ENCODE measurements at places on chromosomes 13 and 19. TPM values are rescaled to one million over a fixed set of nuclear protein-coding genes. Genes with fewer than 3 reads are reported as not detected.

CGB1 gene
- total RNA-seq: not detected

SERTAD1 gene
- total RNA-seq: 23.8 TPM

MEIOSIN gene
- not detected for total RNA-seq

PRSS57 gene
- not detected for total RNA-seq

OR10H1 gene
- total RNA-seq: not detected

CEACAM8 gene
- total RNA-seq: not detected

ZNF177 gene
- 1.0 TPM for total RNA-seq

ODAD3 gene
- 0.32 TPM for total RNA-seq

PSG11 gene
- total RNA-seq: 0.11 TPM

UQCR11 gene
- 34.6 TPM for total RNA-seq

MIA gene
- total RNA-seq: 4.6 TPM

MYBPC2 gene
- not detected for total RNA-seq

PRODH2 gene
- not detected for total RNA-seq

RFPL4AL1 gene
- total RNA-seq: not detected

KCTD4 gene
- total RNA-seq: 4.3 TPM

ZNF28 gene
- total RNA-seq: 18.6 TPM

CBY2 gene
- not detected for total RNA-seq

ZNF428 gene
- 17.7 TPM for total RNA-seq

PTPRH gene
- total RNA-seq: 7.1 TPM

ZNF331 gene
- total RNA-seq: 19.5 TPM

KASH5 gene
- not detected for total RNA-seq

DIRAS1 gene
- total RNA-seq: 13.6 TPM

MISP3 gene
- 0.22 TPM for total RNA-seq

ADGRE2 gene
- total RNA-seq: not detected

ZNF121 gene
- total RNA-seq: 42.5 TPM

FCAR gene
- total RNA-seq: not detected

MAU2 gene
- total RNA-seq: 39.2 TPM

APC2 gene
- 0.11 TPM for total RNA-seq

PIH1D1 gene
- total RNA-seq: 59.1 TPM

SLC46A3 gene
- 4.9 TPM for total RNA-seq

SERP2 gene
- 6.8 TPM for total RNA-seq

OR4F17 gene
- total RNA-seq: not detected

All from articular chondrocyte of knee joint (primary cell).